ENCODE measurements at places on chromosomes 5 and 9.
A peak's percentile ranks its signal among the peaks of the same experiment; 100 is the strongest.

GRCh38 chr9:136421791-136422190 is 11.3 kb downstream of the PMPCA start:
- DNase-seq: no peak

DNA sequence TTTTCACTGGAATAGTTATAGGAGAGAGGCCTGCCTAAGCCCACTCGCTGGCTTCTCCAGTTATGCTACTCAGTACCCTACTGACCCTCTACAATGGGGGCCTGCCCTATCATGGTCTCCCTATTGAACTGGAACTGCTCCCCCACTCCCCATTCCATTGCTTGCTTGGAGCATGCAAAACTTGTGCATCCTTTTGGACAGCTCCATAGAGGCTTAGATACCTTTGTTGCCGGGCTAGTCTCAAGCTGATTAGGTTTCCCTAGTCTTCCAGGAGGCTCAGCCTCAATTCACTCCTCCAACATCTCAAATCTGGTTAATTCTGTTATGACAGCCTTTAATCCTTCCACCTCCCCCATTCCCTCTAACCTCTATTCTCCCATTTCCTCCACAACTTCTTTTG is 39.9 kb downstream of the KIF24 start:
- DNase-seq: no peak

DNA sequence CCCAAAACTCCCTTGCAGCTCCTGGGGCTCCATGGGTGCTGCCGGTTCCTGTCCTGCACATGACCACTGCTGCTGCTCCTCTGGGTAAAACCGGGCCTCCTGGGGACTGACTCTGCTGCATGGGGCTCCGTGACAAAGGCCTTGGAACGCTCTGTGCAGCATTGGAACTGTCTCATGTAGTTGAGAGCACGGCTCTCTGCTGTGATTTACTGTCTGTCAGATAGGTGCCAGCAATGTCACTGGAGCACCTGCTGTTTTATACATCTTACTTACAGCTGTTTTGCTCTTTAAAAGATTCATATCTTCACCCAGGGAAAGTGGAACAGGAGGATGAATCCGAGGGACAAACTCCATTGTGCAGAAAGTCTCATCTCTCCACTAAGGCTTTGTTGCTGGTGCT is 138.1 kb downstream of the YIPF5 start:
- no peak for DNase-seq

DNA sequence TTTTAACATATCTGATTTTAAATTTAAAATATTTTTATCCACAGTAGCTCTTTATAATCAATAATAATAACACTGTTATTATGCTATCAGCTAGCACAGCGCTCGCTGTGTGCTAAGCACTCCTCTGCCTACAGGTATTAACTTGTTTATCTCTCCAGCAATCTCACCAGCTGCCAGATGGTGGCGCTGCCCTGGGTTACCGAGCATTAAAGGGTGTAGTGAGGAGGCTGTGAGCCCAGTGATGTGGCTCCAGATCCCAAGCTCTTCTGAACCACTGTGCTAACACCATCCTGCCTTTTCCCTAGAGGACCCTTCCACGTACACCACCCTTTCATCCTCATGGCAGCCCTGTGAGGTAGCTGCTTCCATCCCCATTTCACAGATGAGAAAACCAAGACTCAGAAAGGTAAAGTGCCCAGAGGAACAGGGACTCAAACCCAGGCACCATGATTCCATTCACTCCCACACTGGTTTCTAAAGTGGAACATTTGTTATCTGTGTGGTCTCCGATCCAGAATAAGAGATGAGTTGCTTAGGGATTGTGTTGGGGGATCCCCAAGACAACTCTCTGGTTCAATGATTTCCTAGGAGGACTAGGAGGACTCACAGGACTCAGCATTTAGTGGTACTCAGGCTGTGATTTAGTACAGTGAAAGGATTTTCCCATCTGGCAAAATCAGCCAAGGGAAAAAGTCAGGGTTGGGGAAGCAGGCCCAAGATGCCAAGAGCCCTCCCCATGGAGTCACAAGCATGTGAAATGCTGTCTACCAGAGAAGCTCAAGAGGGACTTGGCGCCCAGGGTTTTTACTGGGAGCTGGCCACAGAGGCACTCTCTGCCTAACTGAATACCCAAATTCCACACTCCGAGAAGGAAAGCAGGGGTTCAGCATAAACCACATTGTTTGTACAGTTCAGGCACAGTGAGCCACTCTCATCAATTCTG is 7.0 kb downstream of the IGFBPL1 start:
- DNase-seq: no peak

DNA sequence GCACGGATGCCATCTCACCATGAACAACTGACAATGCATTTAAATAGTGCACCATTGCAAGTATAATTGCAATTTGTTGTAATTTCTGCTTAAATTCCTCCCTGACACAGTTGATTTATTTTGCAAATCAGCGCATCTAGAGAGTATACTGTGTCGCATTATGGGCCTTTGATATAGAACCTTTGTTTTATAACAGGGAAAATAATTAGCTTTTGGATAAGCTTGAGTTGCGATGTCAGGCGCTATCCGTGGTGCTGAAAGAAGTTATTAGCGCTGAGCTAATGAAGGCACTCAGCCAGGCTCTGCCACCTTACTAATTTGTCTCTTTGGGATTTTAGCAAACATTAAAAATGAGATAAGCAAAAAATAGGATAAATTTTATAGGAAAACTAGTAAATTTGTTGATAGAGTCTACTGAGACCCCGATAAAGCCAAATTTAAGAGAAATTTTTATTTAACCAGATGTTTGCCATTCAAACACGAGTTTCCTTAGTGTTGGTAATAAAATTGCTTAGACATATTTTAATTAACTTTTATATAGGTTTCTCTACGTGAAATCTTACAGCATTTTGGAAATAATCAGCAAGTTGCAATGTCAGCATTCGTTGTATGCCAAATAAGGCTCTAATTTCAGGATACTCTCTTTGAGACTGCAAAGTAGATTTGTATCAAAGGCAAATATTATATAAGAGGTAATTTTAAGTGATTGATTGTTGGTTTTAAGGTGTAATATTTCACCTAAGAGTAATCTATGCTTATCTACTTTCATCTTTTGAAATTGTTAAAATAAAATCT is 355.5 kb downstream of the TLR4 start:
- DNase-seq: no peak

DNA sequence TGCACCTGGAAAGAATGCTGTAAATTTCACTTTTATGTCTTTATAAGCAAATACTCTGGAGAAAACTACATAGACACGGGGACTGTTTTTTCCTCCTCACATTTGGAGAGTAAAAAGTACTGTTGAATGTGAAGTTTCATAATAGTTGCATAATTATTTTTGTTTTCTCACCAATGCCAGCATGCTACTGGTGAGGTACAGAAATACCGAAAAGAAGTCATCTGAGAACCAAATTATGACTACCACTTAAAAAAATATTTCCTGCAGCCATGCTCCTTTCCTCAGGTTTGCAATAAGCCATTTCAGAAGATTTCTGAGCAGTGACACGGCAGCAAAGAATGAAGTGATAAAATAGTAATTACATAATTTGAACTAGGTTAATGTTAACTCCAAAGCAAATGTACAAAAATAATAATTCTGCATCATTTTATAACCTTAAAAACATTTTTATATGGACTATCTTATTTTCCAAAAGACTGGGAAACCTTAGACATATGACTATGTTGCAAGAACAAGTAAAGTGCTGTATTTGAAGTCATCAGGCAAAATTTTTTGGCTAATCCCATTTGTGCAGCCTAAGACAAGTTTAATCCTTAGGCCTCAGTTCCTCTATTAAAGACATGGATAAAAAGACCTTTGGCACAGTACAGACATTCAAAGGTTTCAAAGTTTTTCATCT is 144.7 kb downstream of the PCSK1 start:
- no peak for DNase-seq

- DNase-seq: no peak
Measured at GRCh38 chr5:43638107-43638506, 35.1 kb downstream of the NNT start.

DNA sequence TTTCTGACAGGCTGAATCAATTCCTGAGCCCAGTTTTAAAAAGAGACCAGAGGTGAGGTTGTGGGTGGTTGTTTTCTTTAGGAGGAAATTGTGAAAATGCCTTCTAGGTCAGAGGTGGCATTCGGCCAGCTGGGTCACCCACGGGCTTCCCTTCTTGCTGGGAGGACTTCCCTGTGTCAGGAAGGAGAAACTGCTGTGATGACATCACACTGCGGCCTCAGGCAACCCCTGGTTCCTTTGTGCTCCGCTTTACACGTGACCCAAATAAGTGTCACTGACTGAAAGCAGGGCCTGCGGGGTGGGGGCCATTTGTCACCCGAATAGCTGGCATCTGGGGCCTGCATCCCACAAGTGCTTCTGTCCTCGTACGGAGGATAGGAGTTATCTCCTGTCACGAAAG is 39.7 kb downstream of the FABP6 start:
- DNase-seq: no peak

DNA sequence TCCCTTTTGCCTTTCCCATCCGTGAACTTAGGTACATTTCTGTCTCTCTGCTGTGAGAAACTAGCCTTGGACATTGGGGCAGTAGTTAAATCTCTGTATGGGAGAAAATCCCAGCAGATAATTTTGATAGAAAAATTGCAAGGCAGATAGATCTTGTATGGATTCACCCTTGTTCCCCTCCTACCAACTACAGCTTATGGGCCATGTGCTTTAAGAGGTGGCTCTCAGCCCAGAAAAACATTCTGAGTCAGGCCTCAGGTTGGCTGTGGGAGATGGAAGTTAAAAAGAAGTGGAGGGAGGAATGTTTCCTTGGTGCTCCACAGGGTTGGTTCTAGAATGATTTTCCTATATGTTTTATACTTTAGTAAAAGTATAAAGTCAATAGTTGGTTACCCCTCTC is 1.4 kb upstream of the KDM3B start:
- no peak for DNase-seq

GRCh38 chr9:92188969-92189781 is 74.0 kb upstream of the SPTLC1 start:
- no peak for DNase-seq

DNA sequence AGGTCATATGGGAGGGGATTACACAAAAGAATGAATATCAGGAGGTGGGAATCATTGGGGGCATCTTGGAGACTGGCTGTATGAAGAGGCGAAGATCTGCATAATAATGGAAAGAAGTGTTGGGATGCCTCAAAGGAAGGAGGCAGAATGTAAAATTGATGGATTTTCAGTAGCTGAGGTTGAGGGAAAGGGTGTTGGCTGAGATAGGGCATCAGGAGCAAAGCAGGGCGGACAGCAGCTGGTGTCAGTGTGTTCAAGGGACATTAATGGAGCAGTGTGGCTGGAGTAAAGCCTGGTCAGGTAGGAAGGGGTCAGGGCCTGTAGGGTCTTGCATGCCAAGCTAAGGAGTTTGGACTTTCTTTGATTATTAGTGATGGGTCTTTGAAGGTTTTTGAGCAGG is 65.2 kb upstream of the TNFAIP8 start:
- no peak for DNase-seq

GRCh38 chr9:4666042-4666699 is at the start of gene SPATA6L:
TSS of gene SPATA6L (minus strand) at chr9:4666480. CDS start at chr9:4666250, 230 bp downstream.
- DNase-seq: peak; percentile 25

GRCh38 chr5:95379133-95379532 is 12.0 kb upstream of the FAM81B start:
- DNase-seq: no peak

DNA sequence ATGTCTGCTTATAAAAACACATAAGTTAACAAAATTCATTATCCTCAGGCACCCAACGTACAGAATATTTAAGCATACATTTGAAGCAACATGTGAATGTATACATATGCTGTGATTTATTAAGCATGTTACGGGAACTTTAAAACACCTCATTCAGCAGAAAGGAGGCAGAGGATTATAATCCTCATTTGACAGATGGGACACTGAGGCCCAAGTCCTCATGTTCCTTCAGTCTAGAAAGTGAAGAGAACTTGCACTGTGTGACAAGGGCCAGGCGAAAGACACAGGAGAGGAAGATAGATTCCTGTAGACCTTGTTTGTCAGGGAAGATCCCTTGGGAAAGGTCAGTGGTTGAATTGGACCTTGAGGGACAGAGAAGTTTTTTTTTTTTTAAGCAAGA is 7.6 kb upstream of the PSMD5 start:
- no peak for DNase-seq

- no peak for DNase-seq
Measured at GRCh38 chr9:68800836-68801235, 95.8 kb downstream of the PIP5K1B start.

GRCh38 chr9:76687861-76688391 is 76.3 kb upstream of the PCA3 start:
- DNase-seq: no peak

DNA sequence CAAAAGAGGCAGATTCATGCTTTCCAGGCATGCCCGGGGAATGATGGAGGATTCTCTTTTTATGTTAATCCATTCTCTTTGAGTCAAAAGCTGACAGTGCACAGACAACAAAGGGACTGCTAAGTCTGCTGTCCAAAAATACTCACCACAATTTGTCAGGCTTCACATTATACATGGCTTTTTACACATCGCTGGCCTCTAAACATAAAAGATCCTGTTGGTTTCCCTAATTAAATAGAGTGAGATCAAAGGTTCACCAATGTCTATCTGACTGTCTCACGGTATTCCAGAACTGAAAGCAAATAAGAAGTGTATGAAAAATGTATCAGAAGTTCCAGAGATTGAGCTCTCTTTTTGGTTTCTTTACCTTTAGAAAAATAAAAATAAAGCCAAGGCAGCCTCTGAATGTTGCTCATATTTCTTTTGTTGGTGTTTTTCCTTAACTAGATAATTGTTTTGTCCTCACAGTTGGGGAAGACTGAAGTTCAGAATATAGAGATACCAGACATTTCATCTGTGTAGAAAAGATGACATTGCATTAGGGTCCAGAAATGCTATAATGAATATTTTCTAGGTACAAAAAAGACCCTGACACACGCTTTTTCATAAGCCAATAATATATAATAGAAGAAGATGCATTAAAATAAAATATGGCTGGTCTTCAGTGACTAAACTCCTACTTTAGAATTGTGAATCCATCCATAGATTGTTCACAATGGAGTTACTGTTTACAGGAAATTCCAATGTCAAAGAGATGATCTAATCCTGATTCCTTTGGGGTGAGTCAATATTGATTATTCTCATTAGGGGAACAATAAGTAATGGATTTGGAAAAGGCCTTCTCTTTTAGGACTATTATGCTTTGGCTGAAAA is 688.2 kb upstream of the CDH6 start:
- DNase-seq: no peak

GRCh38 chr5:158695595-158696330 is 404.0 kb downstream of the EBF1 start:
- DNase-seq: peak; percentile 54

DNA sequence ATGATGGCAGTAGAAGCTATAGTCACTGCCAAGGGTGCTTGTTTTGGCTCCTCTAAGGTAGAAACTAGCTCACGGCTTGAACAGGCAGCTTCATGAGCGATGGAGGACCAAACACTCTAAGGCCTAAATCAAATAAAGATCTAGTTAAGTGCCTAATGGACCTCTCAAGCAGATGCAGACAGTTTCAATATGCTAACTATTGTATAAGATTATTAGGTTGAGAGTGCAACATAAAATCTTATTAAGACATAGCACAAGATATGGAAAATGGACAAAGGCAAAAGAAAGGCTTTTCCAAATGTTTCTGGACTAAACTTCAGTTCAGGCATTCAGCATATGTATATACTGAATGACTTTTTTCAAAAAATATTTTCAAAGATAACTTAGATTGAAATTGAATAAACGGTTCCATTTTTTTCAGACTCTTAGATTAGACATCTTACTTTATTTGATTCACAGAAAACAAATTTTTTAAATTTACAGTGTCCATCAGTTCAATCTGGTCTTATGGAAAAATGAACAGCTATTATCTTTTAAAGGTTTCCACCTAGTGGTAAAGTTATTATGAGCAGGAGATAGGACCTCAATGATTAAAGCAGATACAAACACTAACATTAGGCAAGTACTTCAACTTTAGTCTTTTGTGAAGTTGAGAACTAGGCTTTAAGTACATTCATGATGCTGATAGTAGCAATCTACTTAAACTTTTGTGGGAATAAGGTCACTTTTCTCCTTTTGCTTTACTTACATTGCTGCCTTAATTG is 1167.7 kb downstream of the MAT2B start:
- DNase-seq: no peak

Data from activated T-helper 9 cell treated with anti-CD3 and anti-CD28 coated beads, Interleukin-2, amount 50 U/mL, for 16 hours (primary cell).